K562 (cell line): ENCODE measurements at places on chromosomes 3 and 15. TPM values are rescaled to one million over a fixed set of nuclear protein-coding genes. Genes with fewer than 3 reads are reported as not detected.

Gene ADIPOQ
- total RNA-seq = 0.04 TPM in 1 of 2 replicates, not detected in the other

DNA sequence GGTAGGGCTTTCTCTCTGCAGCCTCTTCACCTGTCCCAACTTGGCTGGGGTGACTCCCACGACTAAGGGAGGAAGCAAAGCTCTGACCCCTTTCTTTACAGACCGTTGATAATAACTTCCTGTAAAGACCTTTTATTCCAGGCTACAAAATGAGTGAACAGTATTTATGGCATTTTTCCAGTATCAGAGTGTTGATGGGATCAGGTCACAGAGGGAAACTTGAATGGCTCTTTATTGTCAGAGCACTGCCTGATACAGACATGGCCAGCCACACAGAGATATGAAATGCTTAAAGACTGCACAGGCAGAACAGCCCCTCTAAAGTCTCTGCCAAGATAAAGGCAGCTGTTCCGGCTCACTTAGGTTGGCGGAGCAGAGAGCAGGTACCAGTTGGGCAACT, 1033.9 kb upstream of the NR2F2 start:
- DNase-seq = no peak
- peaks cover 35% of the 10 kb centered on the region for H3K27me3 ChIP-seq
- H3K4me1 ChIP-seq = no peaks in the 10 kb centered on the region
- no peak overlapping the region for H3K4me3 ChIP-seq
- H3K27ac ChIP-seq = no peak overlapping the region
- no peaks in the 10 kb centered on the region for H3K36me3 ChIP-seq

GRCh38 chr15:77455696-77456321, 35.1 kb downstream of the HMG20A start:
- H3K27me3 ChIP-seq = no peaks in the 10 kb centered on the region
- H3K4me3 ChIP-seq = no peak overlapping the region
- DNase-seq = no peak
- no peaks in the 10 kb centered on the region for H3K4me1 ChIP-seq

DNA sequence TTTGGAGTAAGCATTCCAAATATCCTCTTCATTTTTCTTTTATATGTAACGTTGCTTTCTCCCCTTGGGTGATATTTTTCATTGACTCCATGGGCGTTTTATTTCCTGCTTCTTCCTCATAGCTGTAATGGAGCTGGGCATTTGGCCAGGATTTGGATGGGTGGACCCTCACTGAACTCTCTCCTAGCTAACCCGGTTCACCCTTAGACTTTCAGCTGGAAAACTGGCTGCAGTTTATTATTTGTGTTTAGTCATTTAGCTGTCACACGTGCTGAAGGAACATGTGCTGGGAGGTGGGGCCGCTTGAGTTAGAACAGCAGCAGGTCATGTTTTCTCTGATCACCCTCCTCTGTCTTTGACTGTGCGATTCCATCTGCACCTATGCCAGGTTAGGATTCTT, 407.6 kb downstream of the ZIC1 start:
- H3K4me3 ChIP-seq = no peak overlapping the region
- H3K4me1 ChIP-seq = no peaks in the 10 kb centered on the region
- no peak for DNase-seq
- H3K27ac ChIP-seq = no peak overlapping the region
- H3K27me3 ChIP-seq = no peaks in the 10 kb centered on the region

- H3K36me3 ChIP-seq = no peaks in the 10 kb centered on the region
- no peak overlapping the region for H3K4me3 ChIP-seq
- H3K27me3 ChIP-seq = no peaks in the 10 kb centered on the region
- H3K4me1 ChIP-seq = peaks cover 3% of the 10 kb centered on the region; the same call in 1 of the 2 replicates
- DNase-seq = no peak
- H3K27ac ChIP-seq = no peak overlapping the region
Observed at GRCh38 chr3:57025237-57025636, 35.2 kb upstream of the SPATA12 start.

GRCh38 chr3:138560501-138560900, 33.6 kb downstream of the CEP70 start:
- H3K4me1 ChIP-seq = no peaks in the 10 kb centered on the region
- no peak overlapping the region for H3K27ac ChIP-seq
- no peaks in the 10 kb centered on the region for H3K27me3 ChIP-seq
- no peak for DNase-seq
- H3K36me3 ChIP-seq = no peaks in the 10 kb centered on the region
- no peak overlapping the region for H3K4me3 ChIP-seq

DNA sequence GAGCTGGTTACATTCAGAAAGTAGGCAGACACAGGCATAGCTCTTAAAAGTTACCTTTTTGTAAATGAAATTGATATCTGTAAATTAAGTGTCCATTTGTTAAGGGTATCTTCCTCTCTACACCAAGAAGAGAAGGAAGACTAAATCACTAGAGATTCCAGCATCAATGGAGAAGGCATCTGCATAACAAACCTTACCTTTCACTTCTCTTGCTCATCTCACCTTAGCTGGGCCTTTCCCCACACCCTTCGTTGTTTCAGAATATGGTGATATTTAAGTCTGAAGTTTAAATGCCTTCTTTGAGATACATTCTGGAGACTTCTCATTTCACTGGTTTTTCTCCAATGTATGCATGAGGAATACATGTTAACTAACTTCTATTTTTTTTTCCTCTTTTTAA, 54.5 kb upstream of the TGFBR2 start:
- H3K4me3 ChIP-seq = no peak overlapping the region
- H3K27me3 ChIP-seq = no peaks in the 10 kb centered on the region
- no peaks in the 10 kb centered on the region for H3K4me1 ChIP-seq
- DNase-seq = no peak

DNA sequence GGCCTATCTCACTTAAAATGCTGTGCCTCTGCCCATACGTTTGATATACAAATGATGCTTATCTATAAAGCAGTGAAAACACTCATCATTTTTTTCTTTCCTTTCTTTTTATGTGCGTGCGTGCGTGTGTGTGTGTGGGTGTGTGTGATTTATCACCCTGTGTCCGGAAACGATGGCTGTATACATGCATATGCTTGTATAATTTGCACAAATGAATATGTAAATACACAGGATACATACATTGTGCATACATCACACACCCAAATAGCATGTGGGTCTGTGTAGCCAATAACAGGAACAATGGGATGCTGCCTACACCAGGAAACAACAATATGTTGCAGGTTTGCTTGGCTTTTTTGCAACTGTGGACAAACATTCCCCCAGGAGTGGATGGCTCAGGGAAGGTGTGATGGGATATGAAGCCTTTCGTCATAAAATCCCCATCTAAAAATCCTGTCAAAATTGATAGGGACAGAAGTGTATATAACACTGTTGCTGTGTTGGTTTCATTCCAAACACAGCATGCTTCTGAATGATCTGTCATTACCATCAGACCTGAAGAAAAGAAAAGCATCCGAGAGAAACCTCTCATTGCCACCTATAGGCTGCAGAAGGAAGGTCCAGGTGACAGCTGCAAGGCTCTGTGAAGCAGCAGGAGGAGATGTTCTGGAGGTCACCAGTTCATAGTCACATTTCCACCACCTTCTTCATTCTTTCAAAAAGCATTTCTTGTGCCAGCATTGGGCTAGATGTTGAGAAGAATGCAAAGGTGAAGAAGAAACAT, 503.9 kb upstream of the NR2F2 start:
- DNase-seq = no peak
- no peak overlapping the region for H3K4me3 ChIP-seq
- H3K36me3 ChIP-seq = peaks cover 35% of the 10 kb centered on the region

- no peak overlapping the region for H3K4me3 ChIP-seq
- H3K27ac ChIP-seq = no peak overlapping the region
- no peak for DNase-seq
- H3K27me3 ChIP-seq = peaks cover 3% of the 10 kb centered on the region; the same call in 1 of the 3 replicates
- H3K36me3 ChIP-seq = no peaks in the 10 kb centered on the region
Observed at GRCh38 chr15:61186905-61187741, 42.0 kb downstream of the RORA start.

GRCh38 chr3:124144035-124144814, 152.3 kb upstream of the ROPN1 start:
- H3K4me3 ChIP-seq = no peak overlapping the region
- no peak for DNase-seq
- H3K4me1 ChIP-seq = no peaks in the 10 kb centered on the region
- H3K36me3 ChIP-seq = no peaks in the 10 kb centered on the region
- H3K27ac ChIP-seq = no peak overlapping the region
- H3K27me3 ChIP-seq = no peaks in the 10 kb centered on the region

- H3K27ac ChIP-seq = no peak overlapping the region
- H3K36me3 ChIP-seq = no peaks in the 10 kb centered on the region
- H3K4me3 ChIP-seq = no peak overlapping the region
- peaks cover 11% of the 10 kb centered on the region for H3K4me1 ChIP-seq
Observed at GRCh38 chr15:43244092-43244491, 22.6 kb downstream of the TGM5 start.

DNA sequence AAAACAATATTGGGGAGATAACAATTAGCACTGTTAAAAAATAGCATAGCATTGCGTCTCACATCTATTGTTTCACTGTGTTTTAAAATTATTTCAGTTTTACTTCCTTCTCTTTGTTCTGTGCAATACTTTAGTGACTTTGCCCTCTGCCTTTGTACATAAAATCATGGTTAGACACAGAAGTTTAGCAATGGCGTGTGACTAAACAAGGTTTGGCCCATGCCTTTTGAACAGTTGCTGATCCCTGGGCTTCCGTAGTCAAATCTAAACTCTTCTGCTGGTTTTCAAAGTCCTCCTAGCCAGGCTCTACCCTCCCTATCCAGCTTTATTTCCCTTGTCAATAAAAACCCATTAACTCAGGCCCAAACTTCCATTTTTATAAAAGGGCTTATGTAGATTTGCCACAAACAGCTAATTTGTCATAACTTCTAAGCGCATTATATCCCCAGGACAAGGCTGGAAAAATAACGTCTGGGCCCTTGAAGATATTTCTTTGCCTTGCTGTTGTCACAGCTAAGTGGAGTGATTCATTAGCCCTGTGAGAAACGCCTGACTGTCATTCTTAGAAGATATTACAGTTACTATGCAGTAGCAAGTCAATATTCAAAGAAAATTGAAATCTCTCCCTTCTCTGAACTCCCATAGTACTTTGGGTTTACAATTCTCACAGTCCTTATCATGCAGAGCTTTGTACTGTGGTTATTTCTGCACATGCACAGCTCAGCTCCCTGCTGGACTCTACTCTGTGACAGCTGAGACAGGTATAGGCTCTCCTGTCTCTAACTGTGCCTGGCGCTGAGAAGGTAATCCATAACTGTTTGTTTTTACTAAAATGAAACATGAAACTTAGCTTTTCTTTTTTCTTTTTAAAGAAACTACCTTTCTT, 123.4 kb upstream of the SLC24A5 start:
- H3K4me3 ChIP-seq = no peak overlapping the region
- no peak overlapping the region for H3K27ac ChIP-seq
- no peaks in the 10 kb centered on the region for H3K4me1 ChIP-seq
- H3K27me3 ChIP-seq = no peaks in the 10 kb centered on the region
- DNase-seq = no peak
- no peaks in the 10 kb centered on the region for H3K36me3 ChIP-seq

DNA sequence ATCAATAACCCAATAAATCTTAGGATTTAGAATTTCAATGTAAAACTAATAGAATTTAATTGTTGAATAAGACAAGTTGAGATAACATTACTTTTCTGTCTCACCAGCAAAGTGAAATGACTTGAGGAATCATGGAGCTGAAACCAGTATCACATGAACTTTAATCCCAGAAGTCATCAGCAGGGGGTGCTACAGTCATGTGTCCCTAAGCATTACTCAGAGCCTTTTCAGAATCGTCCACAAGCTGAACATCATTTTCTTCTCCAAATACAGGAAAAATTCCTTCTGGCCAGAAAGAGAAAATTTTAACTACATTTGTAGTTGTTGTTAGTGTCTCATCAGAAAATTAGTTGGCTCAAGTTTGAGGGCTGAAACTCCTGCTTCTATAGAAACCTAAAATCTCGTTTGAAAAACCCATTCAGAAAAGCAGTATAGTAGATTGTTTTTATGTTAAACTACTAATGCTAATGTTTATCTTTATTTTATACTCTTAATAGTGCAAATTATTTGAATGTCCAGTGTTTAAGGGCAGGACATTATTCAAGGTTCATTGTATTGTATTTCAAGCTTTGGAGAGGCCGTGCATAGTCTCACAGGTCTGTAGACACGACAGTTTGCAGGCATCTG, 384.1 kb downstream of the PLOD2 start:
- no peaks in the 10 kb centered on the region for H3K36me3 ChIP-seq
- no peak overlapping the region for H3K4me3 ChIP-seq
- H3K27me3 ChIP-seq = no peaks in the 10 kb centered on the region
- no peak overlapping the region for H3K27ac ChIP-seq
- no peaks in the 10 kb centered on the region for H3K4me1 ChIP-seq
- DNase-seq = peak; percentile 6

GRCh38 chr3:67489816-67490215, 164.6 kb downstream of the SUCLG2 start:
- H3K27me3 ChIP-seq = no peaks in the 10 kb centered on the region
- no peak overlapping the region for H3K27ac ChIP-seq
- no peak overlapping the region for H3K4me3 ChIP-seq
- no peaks in the 10 kb centered on the region for H3K4me1 ChIP-seq
- H3K36me3 ChIP-seq = peaks cover 4% of the 10 kb centered on the region; the same call in 1 of the 3 replicates

DNA sequence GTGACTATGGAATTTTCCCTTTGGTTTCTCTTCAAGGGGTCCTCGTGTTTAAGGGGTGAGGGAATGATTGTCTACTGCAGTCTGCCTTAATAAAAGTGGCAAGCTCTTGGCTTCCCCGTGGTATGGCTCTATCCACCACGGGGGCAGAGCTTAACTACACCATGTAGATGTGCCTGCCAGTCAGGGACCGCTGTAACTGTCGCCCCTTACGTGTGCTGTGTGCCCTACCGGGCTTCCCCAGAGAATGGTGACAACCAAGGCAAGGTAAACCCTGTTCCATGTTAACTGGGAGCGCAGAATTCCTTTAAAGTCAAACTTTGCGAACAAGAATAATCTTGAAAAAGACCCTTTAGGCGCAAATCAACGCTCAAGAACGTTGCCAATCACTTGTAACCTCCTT, 966 bp upstream of the C3orf80 start:
- no peak overlapping the region for H3K4me3 ChIP-seq
- H3K4me1 ChIP-seq = no peaks in the 10 kb centered on the region
- peaks cover 29% of the 10 kb centered on the region for H3K27me3 ChIP-seq
- H3K27ac ChIP-seq = no peak overlapping the region
- no peaks in the 10 kb centered on the region for H3K36me3 ChIP-seq
- DNase-seq = no peak

GRCh38 chr15:53247041-53247708, 457.0 kb upstream of the ONECUT1 start:
- H3K36me3 ChIP-seq = no peaks in the 10 kb centered on the region
- no peak overlapping the region for H3K4me3 ChIP-seq
- H3K27ac ChIP-seq = no peak overlapping the region
- no peaks in the 10 kb centered on the region for H3K4me1 ChIP-seq
- no peak for DNase-seq
- no peaks in the 10 kb centered on the region for H3K27me3 ChIP-seq

Gene SNTN
- total RNA-seq = not detected in 2 replicates

GRCh38 chr15:81504170-81504905, 130.3 kb upstream of the TMC3 start:
- no peaks in the 10 kb centered on the region for H3K27me3 ChIP-seq
- DNase-seq = no peak
- H3K4me1 ChIP-seq = no peaks in the 10 kb centered on the region
- H3K36me3 ChIP-seq = no peaks in the 10 kb centered on the region
- H3K4me3 ChIP-seq = no peak overlapping the region

- H3K36me3 ChIP-seq = no peaks in the 10 kb centered on the region
- no peaks in the 10 kb centered on the region for H3K27me3 ChIP-seq
- H3K4me1 ChIP-seq = peaks cover 37% of the 10 kb centered on the region
Observed at GRCh38 chr3:4996771-4997291, 17.6 kb downstream of the BHLHE40 start.
